ENCODE measurements at places on chromosomes 2 and 18.

GRCh38 chr2:111669928-111670695 is 213.9 kb downstream of the ANAPC1 start:
- DNase-seq, result no peak

- no peak for DNase-seq
Measured at GRCh38 chr18:60911504-60911903, 421.7 kb upstream of the CDH20 start.

GRCh38 chr2:80222644-80223043 is 81.9 kb downstream of the LRRTM1 start:
- no peak for DNase-seq

DNA sequence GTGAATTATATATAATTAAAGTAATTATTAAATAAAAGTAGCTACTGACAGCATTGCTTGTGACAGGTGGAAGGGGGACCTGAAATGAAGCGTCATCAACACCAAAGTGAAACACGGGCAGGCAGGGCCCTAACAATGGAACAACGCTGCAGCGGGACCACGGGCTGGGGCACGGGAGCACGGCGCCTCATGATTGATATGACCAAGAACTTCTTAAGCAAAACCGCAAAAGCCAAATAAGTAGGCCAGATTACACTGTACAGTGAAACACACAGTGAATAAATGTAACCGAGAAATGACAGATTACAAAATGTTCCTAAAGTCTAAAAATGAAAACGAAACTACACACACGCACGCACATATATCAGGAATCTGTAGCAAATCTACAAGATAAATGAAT is 81.4 kb downstream of the SNTG2 start:
- no peak for DNase-seq

DNA sequence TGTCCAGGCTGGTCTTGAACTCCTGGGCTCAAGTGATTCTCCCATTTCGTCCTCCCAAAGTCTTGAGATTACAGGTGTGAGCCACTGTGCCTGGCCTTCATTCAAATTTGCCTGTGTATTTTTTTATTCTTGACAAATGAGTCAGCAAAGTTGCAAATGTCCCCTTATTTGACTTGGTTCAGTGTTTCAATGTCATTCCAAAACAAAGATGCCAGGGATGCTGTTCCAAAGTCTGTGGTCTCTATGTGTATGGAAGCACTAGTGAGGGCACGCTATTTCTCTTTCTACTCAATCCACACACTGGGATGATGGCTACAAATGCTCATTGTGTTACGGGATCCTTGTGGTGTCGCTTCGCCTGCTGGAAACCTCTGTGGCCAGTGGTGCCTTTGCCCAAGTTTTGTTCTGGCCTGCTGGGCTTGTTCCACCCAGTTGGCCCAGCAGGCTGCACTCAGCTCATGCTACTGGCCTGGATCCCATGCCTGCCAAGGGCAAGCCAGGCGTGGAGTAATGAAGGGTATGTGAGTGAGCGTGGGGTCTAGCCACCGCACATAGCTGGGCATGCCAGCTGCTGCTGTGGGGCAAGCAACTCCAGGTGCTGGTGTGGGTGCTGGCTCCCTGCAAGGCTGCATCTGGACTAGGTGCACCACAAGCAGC is 35.6 kb downstream of the FBXO48 start:
- no peak for DNase-seq

DNA sequence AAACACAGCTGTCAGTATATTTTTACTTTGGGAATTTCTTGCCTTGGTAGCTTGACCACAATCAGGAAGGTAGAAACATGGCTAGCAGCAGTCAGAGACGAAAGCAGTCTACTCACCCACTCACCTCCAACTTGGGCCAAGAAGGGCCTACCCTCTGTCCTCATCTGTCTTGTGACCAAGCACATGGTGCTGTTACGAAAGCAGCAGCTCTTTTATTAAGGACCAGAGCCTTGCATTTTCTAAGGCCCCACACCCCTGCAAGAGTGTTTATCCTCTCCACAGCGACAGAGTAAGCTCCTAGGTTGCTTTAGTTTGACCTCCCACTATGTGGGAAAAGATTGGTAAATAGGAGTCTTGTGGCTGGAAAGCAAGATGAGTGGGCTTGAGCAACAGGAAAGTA is 31.3 kb upstream of the MSTN start:
- DNase-seq, result peak; percentile 86

DNA sequence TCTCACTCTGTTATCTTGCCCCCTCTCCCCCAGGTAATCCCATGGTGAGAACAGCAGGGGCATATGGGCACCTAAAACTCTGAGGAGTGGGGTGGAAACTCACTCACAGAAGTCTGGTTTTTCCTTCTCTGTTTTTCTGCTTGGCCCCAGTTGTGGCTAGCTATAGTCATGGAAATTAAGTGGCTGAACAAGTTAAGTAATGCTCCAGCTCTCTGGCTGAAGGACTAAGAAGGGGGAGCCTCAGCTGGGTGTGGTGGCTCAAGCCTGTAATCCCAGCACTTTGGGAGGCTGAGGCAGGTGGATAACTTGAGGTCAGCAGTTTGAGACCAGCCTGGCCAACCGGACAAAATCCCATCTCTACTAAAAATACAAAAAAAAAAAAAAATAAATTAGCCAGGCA is 261.0 kb downstream of the TPGS2 start:
- DNase-seq, result no peak

- DNase-seq, result no peak
Measured at GRCh38 chr2:102126169-102126568, 16.4 kb upstream of the IL1R1 start.

DNA sequence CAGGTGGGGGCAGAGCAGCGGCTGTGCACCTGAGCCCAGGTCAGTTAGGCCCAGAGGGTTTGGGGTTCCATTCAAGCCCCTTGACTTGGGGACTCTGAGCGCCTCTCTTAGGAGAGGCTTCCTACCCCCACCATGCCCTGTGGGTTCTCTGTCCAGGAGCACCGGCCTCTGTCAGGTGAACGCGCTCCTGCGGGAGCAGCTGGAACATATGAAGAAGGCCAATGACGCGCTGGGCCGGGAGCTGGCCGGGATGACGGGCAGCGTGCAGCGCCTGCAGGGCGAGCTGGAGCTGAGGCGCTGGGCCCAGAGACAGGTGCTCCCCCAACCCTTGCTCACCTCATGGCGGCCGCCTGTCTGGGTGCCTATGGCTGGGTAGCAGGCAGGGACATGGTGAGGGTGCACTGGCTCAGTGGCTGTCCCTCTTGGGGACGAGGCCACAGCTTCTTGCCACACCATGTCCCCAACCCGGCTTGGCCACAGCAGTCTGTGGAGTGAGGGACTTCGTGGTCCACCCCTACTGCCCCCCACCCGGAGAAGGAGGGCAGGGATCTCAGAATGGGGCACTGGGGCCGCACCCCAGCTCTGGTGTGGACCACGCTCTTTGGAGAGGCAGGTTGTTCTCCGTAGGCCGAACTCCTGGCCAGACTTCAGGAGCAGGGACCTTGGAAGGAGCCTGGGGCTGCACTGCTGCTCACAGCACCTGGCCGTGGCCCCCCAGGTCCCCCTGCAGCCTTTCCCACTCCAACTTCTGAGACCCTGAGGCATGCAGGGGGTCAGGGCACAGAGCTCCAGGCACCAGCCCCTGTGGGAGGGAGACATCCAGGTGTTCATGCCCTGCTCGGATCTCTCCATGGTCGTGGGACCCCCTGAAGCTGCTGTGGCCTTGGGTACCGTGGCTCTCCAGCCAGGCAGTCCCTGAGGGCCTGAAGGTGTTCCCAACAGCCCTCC is 19.7 kb downstream of the CROCC2 start:
- DNase-seq, result no peak

GRCh38 chr2:151475071-151475470 is 65.4 kb downstream of the RIF1 start:
- DNase-seq, result peak; percentile 83

DNA sequence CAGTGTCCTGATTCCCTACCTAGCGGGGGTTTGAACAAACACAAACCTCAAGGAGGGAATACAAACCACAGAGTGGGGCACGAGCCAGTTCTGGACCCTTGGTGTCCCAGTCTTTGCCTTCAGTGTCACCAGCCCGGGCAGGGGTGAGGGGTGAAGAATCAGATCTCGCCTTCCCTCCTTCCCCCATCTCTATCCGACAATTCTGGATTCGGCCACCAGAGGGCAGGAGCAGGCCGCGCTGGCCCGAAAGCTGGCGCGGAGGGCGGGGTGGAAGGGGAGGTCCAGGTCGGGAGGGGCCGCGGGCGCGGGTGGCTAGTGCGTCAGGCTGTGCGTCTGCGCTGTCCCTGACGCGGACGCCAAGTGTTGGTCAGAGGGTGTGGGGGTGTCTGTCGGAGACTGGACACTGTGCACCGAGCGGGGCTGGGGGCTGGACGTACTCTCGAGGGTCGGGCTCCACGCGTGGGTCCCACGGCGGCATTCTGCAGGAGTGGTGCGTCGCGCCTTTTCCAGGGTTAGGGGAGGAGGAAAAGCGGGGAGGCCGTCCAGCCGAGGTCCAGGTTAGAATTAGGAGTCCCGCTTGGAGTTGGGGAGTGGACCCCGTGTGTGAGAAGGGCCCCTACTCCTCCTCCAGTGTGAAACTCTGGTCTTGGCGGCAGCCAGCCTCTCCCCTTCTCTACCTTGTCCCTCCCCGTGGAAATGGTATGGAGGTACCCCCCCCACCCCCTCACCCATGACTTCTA is 2.9 kb upstream of the CRYBA2 start:
- peak; percentile 76 for DNase-seq

GRCh38 chr18:7919565-7919964 is 352.4 kb downstream of the PTPRM start:
- DNase-seq, result no peak

GRCh38 chr2:204272089-204272488 is 273.2 kb upstream of the PARD3B start:
- DNase-seq, result no peak

DNA sequence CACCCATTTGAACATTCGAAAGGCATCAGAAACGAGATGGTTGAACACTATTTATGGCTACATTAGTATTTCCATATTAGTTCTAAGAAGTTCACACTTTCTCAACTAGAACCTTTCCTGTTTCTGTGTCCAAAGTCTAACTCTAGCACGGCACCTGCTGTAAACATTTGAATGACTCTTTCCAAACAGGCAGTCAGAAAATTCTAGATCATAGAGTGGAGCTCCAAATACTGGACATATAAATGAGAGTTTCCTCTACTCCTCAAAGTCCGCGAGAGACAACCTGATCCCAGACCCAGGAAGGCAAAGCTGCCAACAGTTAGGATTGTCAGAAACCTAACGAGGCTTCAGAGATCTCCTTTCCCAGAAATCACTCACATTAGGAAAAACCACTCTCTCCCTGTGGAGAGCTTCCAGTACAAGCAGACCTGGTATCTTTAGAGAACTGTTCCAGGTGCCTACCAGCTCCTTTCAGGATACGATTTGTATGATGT is 10.6 kb downstream of the RND3 start:
- DNase-seq, result no peak

- no peak for DNase-seq
Measured at GRCh38 chr18:9943311-9943710, 29.5 kb downstream of the VAPA start.

- DNase-seq, result no peak
Measured at GRCh38 chr2:121446647-121447241, 83.9 kb upstream of the RNU4ATAC start.

- DNase-seq, result no peak
Measured at GRCh38 chr2:126700677-126701076, 44.7 kb downstream of the GYPC start.

- DNase-seq, result peak; percentile 13
Measured at GRCh38 chr2:46909771-46910419, 5.7 kb downstream of the MCFD2 start.

Measured in inflammatory macrophage treated with lipopolysaccharide for 4 hours (primary cell).